ENCODE measurements at places on chromosomes 12 and 14. TPM values are rescaled to one million over a fixed set of nuclear protein-coding genes. Genes with fewer than 3 reads are reported as not detected.

RASAL1 gene
- 0.72 TPM for total RNA-seq

SPTSSA gene
- total RNA-seq, result 11.6 TPM

DLK1 gene
- not detected for total RNA-seq

OAS3 gene
- total RNA-seq, result 12.5 TPM

PTHLH gene
- total RNA-seq, result 0.44 TPM

SLC6A15 gene
- total RNA-seq, result not detected

C12orf50 gene
- total RNA-seq, result not detected

EFS gene
- not detected for total RNA-seq

OLR1 gene
- total RNA-seq, result 0.42 TPM

DNA sequence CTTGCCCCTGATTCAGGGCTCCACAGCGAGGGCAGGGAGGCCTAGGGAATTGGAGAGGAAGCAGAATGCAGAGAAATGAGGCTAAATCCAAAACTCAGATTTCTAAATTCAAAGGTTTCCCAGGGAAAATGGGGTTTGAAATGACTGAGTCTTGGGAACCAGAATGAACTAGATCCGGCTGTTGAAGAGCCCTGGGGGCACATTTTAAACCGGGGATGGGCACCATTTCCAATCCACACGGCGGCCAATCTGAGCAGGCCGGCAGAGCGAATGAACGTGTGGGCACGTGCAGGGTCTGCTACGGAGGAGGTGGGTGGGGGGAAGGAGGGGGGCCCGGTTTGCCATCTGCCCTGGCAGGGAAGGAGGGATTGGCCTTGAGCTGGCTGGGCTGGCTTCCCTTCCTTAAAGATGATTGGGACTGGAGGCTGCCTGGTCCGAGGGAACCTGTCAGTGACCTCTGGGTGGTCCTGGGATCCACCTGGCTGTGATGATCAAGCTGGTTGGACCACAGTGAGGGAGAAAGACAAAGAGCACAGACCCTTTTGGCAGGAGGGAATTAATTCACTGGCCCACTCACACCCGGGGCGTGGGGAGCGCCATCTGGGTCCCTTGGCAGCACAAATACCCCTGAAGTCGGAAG, 161.0 kb downstream of the RBM19 start:
- no peak overlapping the region for H3K4me3 ChIP-seq
- H3K27ac ChIP-seq, result no peak overlapping the region
- H3K4me1 ChIP-seq, result no peaks in the 10 kb centered on the region

DNA sequence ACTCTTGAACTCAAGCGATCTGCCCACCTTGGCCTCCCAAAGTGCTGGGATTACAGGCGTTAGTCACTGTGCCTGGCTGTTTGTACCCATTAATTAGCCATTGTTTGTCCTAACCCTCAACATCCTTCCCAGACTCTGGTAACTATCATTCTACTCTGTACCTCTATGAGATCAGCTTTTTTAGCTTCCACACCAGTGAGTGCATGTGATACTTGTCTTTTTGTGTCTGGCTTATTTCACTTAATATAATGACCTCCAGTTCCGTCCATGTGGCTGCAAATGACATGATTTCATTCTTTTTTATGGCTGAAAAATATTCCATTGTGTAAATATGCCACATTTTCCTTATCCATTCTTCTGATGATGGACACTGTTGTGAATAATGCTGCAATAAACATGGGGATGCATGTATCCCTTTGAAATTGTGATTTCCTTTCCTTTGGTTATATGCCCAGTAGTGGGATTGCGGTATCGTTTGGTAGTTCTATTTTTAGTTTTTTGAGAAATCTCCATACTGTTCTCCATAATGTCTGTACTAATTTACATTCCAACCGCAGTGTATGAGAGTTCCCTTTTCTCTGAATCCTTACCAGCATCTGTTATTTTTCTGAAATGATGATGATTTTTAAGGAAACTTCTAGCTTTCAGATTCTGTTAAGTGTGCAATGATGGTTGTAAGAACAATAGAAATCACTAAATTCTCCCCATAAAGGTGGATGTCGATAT, 6.7 kb upstream of the PPP4R3A start:
- DNase-seq, result no peak
- H3K4me1 ChIP-seq, result no peaks in the 10 kb centered on the region
- no peaks in the 10 kb centered on the region for H3K27me3 ChIP-seq
- H3K36me3 ChIP-seq, result no peaks in the 10 kb centered on the region
- H3K4me3 ChIP-seq, result no peak overlapping the region
- H3K27ac ChIP-seq, result no peak overlapping the region

- no peaks in the 10 kb centered on the region for H3K36me3 ChIP-seq
- no peak overlapping the region for H3K27ac ChIP-seq
- no peaks in the 10 kb centered on the region for H3K4me1 ChIP-seq
Observed at GRCh38 chr14:104773505-104774452, 20.8 kb downstream of the SIVA1 start.

GRCh38 chr12:4454315-4454860, 8.8 kb upstream of the FGF6 start:
- H3K4me3 ChIP-seq, result no peak overlapping the region
- H3K27me3 ChIP-seq, result no peaks in the 10 kb centered on the region
- H3K36me3 ChIP-seq, result no peaks in the 10 kb centered on the region
- H3K27ac ChIP-seq, result no peak overlapping the region
- no peak for DNase-seq

- H3K27me3 ChIP-seq, result no peaks in the 10 kb centered on the region
- H3K36me3 ChIP-seq, result no peaks in the 10 kb centered on the region
- no peak overlapping the region for H3K27ac ChIP-seq
- H3K4me3 ChIP-seq, result no peak overlapping the region
- DNase-seq, result no peak
Observed at GRCh38 chr12:107411792-107412535, 273.6 kb upstream of the PWP1 start.

GRCh38 chr14:58245562-58245961, 919 bp downstream of the PSMA3 start:
- DNase-seq, result no peak
- H3K4me1 ChIP-seq, result peaks cover 36% of the 10 kb centered on the region
- H3K36me3 ChIP-seq, result peaks cover 9% of the 10 kb centered on the region
- H3K4me3 ChIP-seq, result peak overlapping the region; percentile 99

DNA sequence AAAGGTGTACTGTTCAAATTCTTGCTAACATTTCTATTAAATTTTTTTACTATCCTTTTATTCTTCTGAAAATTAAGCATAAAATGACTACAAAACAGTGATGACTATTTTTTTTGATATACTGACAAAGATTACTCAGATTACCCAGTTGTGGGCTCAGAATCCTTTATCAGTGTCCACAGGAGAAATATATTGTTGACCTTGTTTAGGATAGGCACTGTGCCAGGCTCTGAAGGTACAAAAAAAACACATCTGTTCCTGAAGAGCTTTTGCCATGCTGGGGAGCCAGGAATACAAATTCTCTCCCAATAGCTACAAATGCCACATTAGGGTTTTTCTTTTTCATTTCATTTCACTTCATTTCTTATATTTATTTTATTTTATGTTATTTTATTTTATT, 26.9 kb upstream of the GCH1 start:
- no peaks in the 10 kb centered on the region for H3K27me3 ChIP-seq
- no peak for DNase-seq
- H3K36me3 ChIP-seq, result no peaks in the 10 kb centered on the region

GRCh38 chr12:67873355-67873754, 115.9 kb upstream of the IFNG-AS1 start:
- no peak overlapping the region for H3K27ac ChIP-seq
- H3K27me3 ChIP-seq, result no peaks in the 10 kb centered on the region
- no peaks in the 10 kb centered on the region for H3K4me1 ChIP-seq
- no peak for DNase-seq
- no peaks in the 10 kb centered on the region for H3K36me3 ChIP-seq

DNA sequence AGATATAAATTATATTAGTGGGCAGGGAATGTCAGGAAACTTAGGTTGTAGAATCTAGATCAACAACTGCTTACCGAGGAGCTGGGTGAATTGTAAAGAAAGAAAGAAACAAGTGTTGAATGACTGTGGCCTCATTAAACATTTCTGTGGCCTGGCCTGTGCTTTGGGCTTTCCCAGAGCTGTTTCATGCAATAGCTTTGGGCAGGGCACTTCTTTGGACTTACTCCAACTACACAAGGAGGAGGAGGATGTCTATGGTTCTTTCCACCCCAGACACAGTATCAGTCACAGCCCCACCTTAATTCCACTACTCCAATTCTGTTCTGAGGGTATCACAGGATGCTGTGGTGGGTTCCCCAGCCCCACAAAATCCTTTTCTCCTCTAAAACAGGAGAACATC, 38.0 kb downstream of the DPF3 start:
- no peaks in the 10 kb centered on the region for H3K4me1 ChIP-seq
- no peaks in the 10 kb centered on the region for H3K27me3 ChIP-seq
- H3K4me3 ChIP-seq, result no peak overlapping the region
- DNase-seq, result no peak

DNA sequence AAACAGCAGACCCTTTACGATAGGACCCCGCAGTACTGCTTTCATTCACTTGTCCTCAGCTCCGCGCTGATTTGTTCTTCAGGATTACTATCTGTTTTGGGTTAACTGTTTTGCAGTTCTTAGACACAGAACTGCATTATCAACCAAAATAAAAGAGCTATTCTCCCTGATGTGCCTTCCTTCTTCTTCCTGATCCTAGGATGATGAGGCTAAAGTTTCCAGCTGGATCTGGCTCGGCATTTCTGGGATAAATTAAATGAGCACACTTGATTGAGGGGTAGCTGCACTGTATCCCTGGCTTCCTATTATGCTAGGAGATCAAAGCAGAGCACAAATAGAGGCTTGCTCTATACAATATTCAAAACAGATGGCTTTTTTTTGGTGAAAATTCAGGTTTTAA, 165.7 kb downstream of the FBXL14 start:
- H3K36me3 ChIP-seq, result no peaks in the 10 kb centered on the region
- no peak overlapping the region for H3K4me3 ChIP-seq
- H3K4me1 ChIP-seq, result no peaks in the 10 kb centered on the region
- H3K27ac ChIP-seq, result no peak overlapping the region
- DNase-seq, result no peak
- no peaks in the 10 kb centered on the region for H3K27me3 ChIP-seq

GRCh38 chr12:24608108-24608507, 340.8 kb downstream of the BCAT1 start:
- no peak overlapping the region for H3K27ac ChIP-seq
- H3K4me1 ChIP-seq, result no peaks in the 10 kb centered on the region
- no peaks in the 10 kb centered on the region for H3K27me3 ChIP-seq
- no peaks in the 10 kb centered on the region for H3K36me3 ChIP-seq
- no peak for DNase-seq

DNA sequence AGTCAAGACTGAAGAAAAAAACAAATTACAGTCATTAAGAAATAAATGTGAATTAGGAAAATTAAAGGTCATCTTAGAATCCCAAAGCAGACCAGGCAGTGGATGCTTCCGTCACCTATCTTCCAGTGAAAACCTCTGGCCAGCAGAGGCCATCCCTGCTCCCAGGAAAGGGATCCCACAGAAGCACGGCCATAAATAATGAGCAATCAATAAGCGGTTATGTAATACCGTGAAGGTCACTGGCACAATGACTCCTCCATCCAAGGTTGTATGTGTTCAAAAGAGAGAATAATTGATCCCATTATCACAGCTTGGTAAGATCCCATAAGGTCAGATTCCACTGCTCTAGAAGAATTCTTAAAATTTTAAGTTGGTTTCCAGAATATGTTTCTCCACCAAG, 85.7 kb downstream of the PPP2R5E start:
- no peak for DNase-seq
- no peaks in the 10 kb centered on the region for H3K36me3 ChIP-seq
- H3K4me1 ChIP-seq, result no peaks in the 10 kb centered on the region

DNA sequence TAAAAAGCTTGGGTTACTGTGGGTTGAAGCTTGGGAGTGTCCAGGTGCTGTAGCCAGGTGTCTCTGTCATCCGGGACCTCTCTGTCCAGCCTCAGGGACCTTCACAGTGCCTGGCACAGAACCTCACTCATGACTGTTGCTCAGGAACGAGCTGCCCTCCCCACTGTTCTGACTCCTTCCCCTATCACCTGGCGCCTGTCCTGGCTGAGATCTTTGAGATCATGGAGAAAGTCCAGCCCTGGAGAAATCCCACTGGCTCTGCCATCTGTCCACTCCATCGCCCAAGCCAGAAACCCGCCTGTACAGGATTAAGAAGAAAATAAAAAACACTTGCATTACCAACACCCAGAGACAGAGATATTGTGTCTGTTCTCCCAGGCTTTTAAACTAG, 53.5 kb downstream of the DGLUCY start:
- H3K27ac ChIP-seq, result no peak overlapping the region
- H3K4me3 ChIP-seq, result no peak overlapping the region
- H3K27me3 ChIP-seq, result no peaks in the 10 kb centered on the region
- no peaks in the 10 kb centered on the region for H3K4me1 ChIP-seq

DNA sequence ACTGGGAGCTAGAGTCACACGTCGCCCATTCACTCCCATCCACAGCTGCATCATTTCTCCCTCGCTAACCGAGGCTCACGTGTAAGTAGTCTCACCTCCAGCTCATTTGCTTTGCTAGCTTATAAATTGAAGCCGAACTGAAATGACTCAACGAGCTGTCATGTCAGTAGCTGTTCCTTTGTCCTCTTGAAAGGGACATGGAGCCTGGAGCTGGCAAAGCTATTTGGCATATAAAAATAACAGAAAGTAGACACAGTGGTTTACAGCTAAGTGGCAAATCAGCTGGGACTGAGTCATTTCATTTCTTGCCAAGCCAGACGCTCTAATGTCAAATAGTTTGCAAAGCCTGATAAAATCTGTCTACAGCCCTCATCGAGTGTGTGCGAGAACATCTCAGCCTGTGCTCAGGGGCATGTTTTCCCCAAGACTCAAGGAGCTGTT, 114.4 kb upstream of the TMEM233 start:
- no peaks in the 10 kb centered on the region for H3K36me3 ChIP-seq
- no peaks in the 10 kb centered on the region for H3K4me1 ChIP-seq
- H3K4me3 ChIP-seq, result no peak overlapping the region
- H3K27me3 ChIP-seq, result no peaks in the 10 kb centered on the region
- no peak overlapping the region for H3K27ac ChIP-seq
- DNase-seq, result no peak

DNA sequence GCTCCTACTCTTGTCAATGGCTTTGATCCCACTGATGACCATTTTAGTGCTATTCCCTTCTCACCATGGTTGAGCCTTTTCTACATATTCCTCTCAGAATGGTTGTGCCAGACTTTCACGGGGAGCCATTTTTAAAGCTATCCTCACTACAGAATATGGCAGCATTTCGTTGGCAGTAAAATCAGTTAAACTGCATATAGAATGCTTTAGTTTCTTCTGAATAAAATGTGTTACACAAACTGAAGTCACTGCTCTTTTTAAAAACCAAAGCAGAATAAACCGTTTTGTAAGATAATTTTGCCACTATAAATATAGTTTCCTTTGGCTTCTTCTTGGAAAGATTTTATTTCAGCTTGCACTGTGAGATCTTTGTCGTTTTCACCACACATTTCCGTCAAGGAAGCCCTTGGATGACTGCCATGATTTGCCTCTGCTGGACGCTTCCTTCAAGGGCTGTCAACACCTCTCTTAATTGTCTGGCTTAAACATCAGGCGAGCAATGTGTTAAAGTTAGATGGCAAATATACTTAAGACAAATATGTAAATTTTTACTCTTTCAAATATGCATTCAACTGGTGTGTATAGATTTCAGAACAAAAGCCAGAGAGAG, 624.2 kb downstream of the DIO2 start:
- DNase-seq, result no peak
- no peak overlapping the region for H3K27ac ChIP-seq
- H3K4me3 ChIP-seq, result no peak overlapping the region
- no peaks in the 10 kb centered on the region for H3K36me3 ChIP-seq
- no peaks in the 10 kb centered on the region for H3K27me3 ChIP-seq
- no peaks in the 10 kb centered on the region for H3K4me1 ChIP-seq

Measured in CD8-positive, alpha-beta memory T cell (primary cell).